ENCODE measurements at places on chromosomes 4 and X.

DNA sequence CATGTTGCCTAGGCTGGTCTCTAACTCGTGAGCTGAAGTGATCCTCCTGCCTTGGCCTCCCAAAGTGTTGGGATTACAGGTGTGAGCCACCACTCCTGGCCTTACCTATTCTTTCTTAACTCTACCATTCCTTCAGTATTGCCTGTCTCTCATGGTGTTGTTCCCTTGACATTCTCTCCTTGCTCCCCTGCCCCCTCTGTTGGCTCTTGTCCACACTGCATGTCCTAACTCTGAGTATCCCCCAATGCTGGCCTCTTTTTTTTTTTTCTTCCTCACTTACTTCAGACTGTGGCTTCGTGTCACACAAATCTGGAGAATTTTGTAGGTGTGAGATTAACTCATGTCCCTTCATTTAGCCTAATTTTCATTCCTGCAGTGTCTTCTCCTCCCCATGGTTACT is 22.9 kb upstream of the FRMPD4 start:
- no peak for DNase-seq

DNA sequence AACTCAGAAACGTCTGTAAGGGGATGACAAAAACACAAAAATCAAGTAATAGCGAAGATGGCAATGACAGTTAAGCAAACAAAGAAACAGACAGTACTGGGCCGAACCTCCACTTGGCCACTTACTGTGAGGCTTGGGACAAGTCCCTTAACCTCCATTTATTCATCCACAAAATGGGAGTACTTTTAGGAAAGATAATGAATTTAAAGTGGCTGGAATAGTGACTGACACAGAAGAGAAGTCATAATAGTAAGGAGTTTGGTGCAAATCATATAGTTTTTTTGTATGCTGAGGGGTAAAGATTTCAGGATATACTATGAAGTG is 1.4 kb upstream of the TLR6 start:
- DNase-seq = no peak

GRCh38 chrX:93420525-93421082 is 252.8 kb downstream of the NAP1L3 start:
- DNase-seq = no peak

- no peak for DNase-seq
Measured at GRCh38 chr4:10998846-10999245, 314.3 kb upstream of the CLNK start.

GRCh38 chrX:15645266-15645665 is 19.3 kb downstream of the CLTRN start:
- DNase-seq = no peak

- DNase-seq = no peak
Measured at GRCh38 chr4:179398414-179398813, 1956.2 kb upstream of the AGA start.

All from activated T-cell treated with anti-CD3 and anti-CD28 coated beads, Interleukin-2, amount 50 U/mL, for 4 hours (primary cell).